Stimulated activated CD8-positive, alpha-beta memory T cell treated with anti-CD3 and anti-CD28 coated beads, Interleukin-7, amount 100 ng/mL, for 1 hour (primary cell): ENCODE measurements at places on chromosomes 5 and 9.

DNA sequence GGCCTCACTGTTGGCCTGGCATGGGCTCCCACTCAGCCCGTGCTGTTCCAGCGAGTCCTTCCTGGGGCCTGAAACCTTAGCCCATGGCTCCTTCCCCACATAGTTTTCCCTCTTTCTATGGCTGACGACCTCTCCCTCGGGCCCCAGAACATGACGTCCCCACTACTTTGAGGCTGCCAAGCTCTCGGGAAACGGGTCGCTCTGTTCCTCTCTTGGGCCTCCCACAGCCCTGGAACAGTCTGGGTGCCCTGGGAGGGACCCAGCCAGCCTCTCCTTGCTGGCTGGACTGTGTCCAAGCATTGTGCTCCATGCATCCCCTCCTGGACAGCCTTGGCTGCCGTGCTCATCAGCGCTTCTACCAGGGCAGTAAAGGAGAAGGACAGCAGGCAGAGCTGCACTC, 118.3 kb downstream of the SYK start:
- DNase-seq, result no peak

DNA sequence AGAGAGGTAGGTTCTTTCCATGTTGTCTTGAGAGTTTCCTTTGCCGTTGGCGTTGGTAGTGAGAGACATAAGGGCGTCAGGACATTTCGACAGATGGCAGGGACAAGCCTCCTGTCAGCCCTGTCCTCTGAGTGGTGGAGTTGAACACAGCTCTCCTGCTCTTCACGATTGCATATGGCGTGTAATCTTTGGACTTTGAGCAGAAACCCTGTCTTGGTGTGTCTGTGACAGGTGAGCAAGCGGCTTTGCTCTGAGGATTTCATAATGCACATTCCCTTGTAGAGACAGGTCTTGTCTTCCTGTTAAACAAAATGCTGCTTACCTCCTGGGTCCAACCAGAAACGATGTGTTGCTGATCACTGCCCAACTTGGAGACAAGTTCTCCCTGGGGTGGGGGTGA, 146.5 kb downstream of the NXNL2 start:
- DNase-seq, result no peak

- no peak for DNase-seq
Measured at GRCh38 chr9:109150925-109151545, 16.0 kb downstream of the FRRS1L start.

DNA sequence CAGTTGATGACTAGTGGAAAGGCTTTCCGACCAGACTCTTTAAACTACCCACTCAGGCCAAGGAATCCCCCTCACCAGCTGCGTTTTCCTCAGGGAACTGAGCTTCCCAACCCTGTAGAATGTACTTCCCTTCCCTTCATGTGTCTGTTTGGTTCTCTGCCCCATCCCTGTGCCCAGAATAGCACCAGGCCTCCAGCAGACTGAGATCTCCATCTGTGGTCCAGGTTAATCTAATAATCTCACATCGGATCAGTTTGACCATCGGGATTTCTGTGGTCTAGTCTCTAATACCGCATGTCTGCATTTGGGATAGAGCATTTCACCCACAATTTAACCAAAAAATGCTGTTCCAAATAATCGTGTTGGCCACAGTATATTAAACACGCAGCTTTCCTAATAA, 237.2 kb downstream of the ROR2 start:
- no peak for DNase-seq

GRCh38 chr5:180922932-180923331, 24.0 kb downstream of the BTNL8 start:
- no peak for DNase-seq

DNA sequence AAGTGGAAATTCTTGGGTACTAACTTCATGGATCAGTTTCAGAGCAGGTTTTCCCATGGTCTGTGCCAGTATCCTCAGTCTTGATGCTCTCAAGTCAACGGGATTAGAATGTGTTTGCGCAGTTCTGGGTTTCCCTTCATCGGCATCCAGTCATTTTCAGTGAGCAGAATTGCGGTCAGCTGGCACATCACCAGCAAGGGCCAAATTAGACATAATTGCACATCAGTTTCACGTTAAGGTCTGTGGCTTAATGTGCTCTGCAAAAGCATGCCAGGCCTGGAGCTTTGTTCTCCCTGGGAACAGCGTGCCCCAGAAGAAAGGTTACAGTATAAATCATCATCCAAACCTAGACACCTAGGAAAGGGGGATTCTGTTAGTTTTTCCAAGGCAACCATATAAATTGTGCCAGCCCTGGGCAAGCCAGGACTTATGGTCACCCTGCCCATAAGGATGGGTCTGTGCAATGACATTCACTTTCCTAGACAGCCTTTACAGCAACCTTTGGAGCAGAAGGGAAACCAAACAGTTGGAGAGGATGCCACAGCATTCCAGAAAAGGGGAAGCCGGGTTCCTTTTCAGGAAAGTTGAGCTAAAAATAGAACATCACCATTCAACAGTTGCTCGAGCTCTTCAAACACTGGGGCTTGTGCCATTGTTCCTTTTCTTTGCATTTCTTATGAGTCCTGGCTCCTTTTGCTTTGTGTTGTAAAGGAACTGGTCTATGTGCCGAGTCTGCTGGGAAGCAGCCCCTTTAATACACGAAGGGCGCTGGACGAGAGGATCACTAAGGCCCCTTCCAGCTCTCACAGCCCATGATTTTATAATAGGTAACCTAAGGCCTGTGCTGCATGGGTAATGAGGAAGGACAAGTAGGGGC, 23.1 kb downstream of the IQGAP2 start:
- no peak for DNase-seq
